Stimulated activated CD4-positive, alpha-beta T cell treated with anti-CD3 and anti-CD28 coated beads, Interleukin-12 subunit alpha, Interleukin-12 subunit beta, amount 100 ng/mL, for 48 hours (primary cell): ENCODE measurements at places on chromosomes 4 and X.

- no peak for DNase-seq
Measured at GRCh38 chr4:140070366-140070765, 83.6 kb downstream of the MAML3 start.

DNA sequence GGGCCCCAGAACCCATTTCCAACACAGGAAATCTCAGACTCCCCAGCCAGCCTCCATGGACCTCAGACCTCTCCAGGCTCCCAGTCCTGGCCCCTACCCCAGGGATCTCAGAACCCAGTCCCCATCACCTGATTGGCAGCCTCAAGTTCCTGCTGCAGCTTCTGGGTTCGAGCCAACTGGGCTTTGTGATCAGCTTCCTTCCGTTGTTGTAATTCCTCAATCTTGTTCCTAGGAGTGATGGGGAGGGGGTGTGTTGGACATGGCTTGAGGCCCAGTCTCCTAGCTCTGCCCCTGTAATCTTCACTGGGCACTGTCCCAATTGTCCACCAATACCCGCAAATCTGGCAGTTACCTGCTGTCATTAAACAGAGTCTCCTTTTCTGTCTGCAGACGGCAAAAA, 12.6 kb downstream of the GRIPAP1 start:
- DNase-seq, result no peak

DNA sequence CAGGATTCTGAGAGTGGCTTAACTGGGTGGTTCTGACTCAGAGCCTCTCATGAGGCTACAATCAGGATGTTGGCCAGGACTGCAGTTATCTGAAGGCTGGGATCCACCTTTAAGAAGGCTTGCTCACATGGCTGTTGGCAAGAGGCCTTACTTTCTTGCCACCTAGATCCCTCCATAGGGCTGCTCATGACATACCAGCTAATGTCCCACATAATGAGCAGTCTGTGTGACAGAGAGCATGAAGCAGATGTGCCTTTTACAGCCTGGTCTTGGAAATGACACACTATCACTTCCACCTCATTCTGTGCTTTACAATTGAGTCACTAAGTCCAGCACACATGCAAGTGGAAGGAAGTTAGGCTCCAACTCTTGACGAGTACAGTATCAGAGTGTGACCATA, 4.3 kb upstream of the RBM3 start:
- no peak for DNase-seq

GRCh38 chrX:70172964-70173363, 4.3 kb upstream of the DGAT2L6 start:
- no peak for DNase-seq

DNA sequence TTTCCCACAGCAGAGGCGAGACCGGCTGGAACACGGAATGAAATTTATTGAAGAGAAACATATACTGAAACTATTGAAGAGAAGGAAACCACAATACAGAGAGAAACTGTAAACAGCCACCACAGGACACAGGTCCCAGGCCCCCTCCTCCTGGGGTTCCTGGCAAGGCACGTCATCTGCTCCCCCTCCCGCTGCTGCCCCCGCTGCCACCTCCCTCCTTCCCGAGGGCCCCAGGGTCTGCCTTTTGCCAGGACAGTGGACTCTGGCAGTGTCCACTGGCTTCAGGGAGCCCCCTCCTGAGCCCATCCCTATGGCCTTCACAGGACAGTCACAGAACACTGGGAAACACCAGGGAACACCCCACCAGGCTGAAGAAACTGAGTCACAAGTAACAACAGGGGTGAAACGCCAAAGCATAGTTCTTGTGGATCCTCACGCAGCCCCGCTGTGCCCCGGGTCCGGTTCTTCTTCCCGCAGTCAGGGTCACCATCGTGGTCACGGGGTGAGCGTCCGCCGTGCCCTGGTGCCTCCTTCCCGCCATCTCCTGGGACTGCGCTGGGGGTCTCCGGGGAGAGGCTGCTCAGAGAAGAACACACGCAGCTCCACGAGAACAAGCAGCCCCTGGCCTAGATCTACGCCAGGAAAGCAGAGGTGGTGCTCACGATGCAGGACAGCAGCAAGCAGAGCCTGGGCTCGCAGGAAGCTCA, 5.4 kb downstream of the PNMA6E start:
- no peak for DNase-seq

- no peak for DNase-seq
Measured at GRCh38 chrX:120763269-120763668, 112.4 kb downstream of the CT47B1 start.

DNA sequence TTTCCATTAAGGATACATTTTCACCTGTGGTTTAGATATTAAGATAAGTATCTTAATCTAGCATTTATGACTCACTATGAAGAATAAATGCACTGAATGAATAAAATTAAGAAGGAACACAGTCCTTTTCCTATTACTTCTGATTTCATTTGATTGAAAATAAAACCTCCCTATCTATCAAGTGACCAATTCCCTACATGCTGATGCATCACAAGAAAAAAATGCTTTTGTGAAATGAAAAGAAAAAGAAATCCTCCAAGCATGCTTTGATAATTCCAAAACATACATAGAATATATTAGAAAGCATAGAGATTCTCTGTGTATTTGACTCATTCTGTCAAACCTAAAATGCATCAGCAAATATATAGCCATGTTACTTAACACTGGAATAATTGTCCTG, 37.1 kb downstream of the PCDH10 start:
- DNase-seq, result no peak

DNA sequence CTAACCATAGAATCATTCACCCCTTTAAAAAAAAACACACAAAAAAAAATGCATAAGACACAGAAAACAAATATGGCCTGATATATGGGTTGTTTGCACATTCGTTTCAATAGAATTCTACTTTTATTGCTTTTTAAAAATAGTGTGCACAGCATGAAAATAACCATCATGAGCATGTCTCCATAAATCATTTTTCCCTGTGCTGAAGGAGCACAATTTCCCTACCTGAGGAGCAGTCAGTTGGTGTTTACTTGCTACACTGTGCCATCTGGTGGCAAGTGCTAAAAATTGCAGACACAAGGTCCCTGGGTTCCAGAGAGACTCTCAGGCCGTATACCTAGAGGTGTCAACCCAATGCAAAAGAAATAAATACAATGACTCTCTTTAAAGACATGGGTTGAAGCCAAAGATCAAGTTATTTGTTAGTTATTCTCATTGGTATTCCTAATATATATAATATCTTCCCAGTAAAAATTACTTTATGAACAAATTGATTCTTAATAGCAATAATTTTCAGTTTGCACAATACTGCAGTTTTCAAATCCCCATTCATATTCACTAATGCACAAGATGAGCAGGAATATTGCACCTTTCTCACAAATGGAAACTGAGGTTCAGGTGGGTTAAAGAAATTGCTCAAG, 551.4 kb downstream of the IQCM start:
- DNase-seq, result no peak

- DNase-seq, result no peak
Measured at GRCh38 chrX:40199704-40200103, 101.9 kb upstream of the BCOR start.

GRCh38 chr4:139826426-139826825, 160.8 kb downstream of the MGST2 start:
- no peak for DNase-seq

- DNase-seq, result no peak
Measured at GRCh38 chrX:38882894-38883626, 81.8 kb downstream of the MID1IP1 start.

DNA sequence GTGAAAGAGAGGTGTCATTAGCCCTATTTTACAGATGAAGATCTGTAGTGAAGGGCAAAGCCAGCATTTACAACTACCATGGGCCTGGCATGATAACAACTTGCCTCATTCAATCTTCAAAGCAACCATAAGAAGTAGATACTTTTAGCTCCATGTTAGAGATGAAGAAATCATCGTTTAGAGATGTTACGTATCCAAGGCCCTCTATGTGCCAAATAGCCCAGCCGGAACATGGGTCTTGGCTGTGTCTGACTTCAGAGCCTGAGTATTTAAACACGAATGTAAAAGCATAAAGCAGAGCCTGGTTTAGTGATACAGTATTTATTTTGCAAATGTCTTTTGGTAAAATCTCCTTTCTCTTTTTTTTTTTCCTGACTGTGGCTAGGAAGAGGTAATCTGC, 197.1 kb downstream of the RASL11B start:
- DNase-seq, result no peak

- no peak for DNase-seq
Measured at GRCh38 chrX:139298437-139298836, 232.1 kb upstream of the F9 start.

- no peak for DNase-seq
Measured at GRCh38 chrX:149370097-149370496, 135.0 kb downstream of the IDS start.

- DNase-seq, result no peak
Measured at GRCh38 chr4:138392751-138393308, 150.7 kb upstream of the SLC7A11 start.

DNA sequence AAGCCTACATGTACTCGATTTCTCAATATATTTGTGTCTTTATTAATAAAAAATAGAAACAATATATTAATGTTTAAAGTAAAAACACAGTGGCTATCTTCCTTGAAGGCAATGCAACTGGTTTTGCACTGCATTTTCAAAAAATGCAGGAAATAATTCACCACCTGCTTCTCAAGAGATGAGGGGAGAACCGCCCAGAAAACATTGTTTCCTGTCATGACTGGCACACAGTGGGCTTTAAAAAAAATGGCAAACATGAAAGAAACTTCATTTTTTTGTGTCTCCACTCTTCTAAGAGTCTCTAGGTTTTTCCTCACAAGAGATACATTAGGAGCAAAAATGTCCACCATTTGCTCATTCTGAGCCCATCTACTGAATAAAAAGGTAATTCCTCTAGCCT, 50.8 kb upstream of the C4orf50 start:
- DNase-seq, result no peak

DNA sequence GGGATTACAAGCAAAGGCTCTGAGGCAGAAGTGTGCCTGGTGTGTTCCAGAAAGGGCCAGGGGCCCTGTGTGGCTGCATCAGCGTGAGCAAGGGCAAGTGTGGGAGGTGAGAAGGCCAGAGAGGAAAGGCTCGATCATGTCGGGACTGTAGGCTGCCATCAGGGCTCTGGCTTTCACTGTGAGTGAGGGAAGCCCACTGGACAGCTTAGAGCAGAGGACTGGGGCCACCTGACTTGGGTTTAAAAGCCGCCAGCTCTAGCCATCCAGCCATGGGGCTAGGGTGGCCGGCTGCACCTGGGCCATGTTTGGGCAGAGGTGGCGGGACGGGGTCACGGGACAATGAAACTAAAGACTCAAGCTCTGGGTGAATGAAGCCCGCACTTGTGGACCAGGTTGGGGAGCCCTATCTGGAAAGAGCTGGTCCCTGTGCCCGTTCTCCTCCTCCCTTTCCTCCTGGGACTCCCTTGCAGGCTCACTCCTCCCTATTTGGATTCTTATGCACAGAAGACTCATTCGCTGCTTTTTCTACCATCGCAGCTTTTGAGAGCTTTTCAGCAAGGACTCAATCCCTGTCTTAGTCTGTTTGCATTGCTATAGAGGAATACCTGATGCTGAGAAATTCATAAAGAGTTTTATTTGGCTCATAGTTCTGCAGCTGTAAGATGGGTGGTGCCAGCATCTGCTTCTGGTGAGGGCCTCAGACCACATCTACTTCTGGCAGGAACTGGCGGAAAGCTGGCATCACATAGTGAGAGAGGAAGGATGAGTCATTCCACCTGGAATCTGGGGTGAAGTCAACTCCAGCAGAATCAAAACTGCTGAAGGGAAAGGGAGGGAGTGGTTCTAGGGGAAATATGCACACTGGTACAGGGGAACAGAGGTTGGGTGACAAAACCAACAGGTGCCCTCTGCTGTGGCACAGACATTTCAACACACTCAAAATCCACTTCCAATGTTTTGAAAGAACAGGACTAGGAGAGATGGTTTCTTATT, 15.3 kb downstream of the CTAG1B start:
- DNase-seq, result no peak

DNA sequence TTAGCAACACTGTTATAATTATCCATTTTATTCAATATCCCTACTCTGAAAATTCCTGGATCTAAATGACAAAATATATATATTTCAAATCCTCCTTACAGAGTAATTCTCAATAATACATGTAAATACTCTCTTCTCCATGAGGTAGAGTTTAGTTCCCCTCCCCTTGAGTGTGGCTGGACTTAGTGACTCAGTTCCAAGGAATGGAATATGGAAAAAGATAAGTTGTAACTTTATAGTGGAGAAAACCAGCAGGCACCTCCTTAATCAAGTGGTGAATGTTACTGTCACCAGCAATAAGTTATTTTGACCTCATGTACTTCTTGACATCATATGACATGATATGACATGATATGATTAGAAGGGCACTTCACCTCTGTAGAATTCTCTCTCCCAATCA, 302.0 kb downstream of the RAB28 start:
- DNase-seq, result no peak

DNA sequence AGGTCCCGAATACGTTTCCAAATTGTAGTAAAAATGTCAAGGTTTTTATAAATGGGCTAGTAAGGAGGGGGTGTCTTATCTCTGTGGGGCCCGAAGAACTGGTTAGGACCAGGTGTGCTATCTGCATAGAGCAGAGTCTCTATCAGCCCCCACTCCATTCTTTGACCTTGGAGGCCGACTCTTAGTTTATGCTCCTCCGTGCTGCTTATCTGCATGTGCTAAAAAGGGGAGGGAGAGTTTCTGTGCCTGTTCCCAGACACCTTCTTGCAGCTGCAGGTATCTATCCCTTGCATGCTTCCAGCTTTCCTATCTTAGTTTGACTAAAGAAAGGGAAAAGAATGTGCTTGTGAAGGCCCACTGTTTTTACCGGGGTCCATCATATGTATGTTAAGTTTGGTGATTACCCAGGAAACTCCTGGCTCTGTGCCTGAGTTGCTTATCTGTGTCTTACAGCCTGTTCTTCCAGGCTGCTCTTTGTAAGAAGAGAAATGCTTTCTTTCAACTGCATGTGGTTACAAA, 28.6 kb upstream of the NAF1 start:
- no peak for DNase-seq

DNA sequence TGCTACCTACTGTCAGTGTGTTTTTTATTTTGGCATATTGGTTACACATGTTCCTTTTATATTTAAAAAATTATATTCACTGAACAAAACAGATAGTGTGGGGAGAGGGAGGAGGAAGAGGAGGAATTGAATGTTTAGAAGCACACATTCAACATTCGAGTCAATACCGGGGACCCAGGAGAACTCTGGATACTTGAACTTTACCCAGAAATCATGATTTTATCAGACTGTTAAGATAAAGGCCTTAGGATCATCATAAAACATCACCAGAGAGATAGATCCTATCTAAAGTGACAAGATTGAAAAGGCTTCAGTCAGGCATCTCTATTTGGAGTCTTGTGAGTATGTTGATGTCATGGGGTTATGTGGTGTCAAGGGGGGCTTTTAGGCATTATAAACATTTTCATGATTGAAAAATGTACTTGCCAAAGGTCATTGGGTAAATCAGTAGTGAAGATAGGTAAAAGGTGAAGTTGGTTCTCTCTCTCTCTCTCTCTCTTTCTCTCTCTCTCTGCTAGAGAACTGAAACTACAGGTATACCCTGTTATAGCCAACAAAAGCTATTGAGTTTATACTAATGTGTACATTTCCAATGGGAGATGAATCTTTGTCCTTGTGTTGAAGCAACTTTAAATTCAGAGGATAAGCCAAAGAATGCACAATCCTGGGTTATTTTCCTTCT, 16.9 kb upstream of the RGN start:
- no peak for DNase-seq
